Activated T-cell treated with anti-CD3 and anti-CD28 coated beads, Interleukin-2, amount 50 U/mL, for 4 hours (primary cell): ENCODE measurements at places on chromosomes 16 and 17. TPM values are rescaled to one million over a fixed set of nuclear protein-coding genes. Genes with fewer than 3 reads are reported as not detected.

- no peak for DNase-seq
Measured at GRCh38 chr17:81243333-81243664, 4.2 kb downstream of the NDUFAF8 start.

The PPM1E gene
- total RNA-seq: 0.03 TPM

The FAM20A gene
- not detected for total RNA-seq

- DNase-seq: no peak
Measured at GRCh38 chr16:67930678-67931211, 917 bp downstream of the CTRL start.

- DNase-seq: no peak
Measured at GRCh38 chr17:72466199-72466598, 345.4 kb downstream of the SOX9 start.
